ENCODE measurements at places on chromosomes 3 and 15.

DNA sequence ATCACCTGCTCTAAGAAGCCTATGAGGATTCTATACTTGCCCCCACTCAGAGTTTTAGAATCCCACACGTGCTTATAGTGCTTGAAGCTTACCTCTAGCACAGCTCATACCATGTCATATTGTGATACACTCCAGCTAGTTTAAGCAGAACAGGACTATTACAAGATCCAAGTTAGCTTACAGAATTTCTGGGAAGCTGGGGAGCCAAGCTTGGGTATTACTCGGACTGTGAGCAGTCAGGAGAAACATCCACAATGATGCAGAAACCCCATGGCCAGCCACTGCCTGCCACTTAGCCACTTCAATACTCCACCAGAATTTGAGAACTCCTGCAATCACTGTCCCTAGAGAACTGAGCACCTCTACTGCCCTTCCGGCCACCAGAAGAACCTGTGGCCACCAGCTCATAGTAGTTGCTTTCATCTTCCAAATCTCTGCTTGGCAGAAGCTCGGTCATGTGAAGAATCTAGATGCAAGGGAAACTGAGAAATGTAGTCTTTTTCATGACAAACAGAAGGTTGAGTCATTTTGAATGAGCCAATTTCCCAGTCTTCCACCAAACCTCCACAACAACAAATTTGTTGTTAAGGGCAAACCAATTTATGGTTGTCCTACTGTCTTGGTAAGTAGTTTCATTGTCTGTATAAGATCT, 27.7 kb upstream of the SSR3 start:
- peak; percentile 10 for DNase-seq

DNA sequence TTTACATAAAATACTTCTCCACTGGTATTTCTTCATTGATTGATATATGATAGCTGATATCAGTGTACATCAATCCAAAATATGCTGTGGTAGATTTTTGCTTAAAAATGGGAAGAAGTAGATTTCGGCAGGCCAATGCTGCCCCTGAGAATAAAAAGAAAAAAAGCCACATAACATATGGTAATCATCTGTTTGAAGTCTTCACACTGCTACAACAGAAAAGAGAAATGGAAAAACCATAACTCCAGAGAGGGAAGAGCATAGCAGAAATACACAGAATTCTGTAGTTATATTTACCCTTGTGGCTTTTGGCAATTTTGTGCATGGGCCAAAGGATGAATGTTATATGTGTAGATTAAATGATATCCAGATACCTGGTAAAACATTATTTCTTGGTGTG, 143.1 kb upstream of the KCNMB2 start:
- no peak for DNase-seq

- peak; percentile 51 for DNase-seq
Observed at GRCh38 chr3:186413615-186414415, 51.8 kb upstream of the DGKG start.

DNA sequence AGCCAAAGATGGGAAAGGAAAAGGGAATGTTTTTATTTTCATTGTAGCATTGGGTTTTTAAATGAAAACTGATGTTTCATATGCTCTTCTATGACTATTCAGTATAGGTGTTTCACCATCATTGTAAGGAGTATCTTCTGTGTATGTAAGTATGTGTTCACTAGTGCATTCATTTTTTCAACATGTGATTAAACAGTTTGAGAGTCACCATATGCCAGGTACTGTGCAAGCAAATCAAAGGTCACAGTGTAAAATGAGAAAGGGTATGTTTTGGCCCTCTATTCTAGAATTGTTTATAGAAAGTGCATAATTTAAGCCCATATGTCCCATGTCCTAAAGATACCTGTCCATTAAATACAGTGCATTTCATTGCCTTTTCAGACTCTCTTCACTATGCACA, 207.2 kb downstream of the ZBTB20 start:
- DNase-seq, result no peak

DNA sequence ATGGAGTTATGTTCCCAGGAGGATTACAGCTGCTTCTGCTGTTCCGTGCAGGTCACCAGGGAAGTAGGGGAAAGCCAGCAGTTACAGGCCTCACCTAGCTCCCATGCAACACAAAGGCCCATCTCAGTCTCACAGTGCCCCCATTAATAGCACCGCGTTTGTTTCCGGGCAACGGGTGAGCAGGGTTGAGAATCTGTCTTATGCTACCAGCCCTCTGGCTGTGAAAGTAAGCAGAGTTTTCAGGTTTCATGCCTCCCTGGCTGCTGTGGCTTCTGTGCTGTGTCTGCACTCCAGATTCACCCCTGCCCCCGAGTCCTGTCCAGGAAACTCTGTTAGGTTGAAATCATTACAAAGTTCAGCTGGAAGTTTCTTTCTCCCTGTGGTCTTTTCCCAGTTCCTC, 254.4 kb upstream of the GPR149 start:
- DNase-seq, result no peak

DNA sequence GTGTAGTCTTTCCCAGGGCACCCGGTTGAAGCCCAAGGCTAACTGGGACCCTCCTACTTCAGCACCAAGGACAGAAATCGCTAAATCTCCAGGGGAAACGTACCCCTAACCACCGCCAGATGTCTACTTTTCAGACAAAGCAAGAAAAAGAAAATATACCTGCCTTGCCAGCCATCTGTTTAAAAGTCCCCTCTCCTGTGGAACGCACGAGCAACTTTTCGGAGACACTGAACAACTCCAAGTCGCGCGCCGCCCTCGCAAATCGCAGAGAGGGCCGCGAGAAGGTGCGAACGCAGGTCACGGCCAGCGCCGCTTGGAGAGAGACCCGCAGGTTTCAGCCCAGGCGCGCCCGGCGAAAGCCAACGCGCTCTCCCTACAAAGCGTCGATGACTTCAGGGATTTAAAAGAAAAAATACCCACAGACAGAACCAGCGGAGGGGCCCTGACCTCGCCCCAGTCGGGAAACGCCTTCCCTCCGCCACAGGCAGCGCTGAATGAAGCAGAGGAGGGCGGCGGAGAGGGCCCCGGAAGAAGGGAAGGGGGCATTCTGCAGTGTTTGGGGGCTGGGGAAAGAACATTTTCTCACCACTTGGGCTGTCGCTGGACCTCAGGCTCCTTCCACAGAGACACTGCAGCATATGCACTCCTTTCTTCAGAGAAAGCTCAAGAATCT, 213.1 kb downstream of the FGF12 start:
- peak; percentile 6 for DNase-seq

GRCh38 chr15:38521316-38521715, 43.3 kb downstream of the RASGRP1 start:
- no peak for DNase-seq

- DNase-seq, result no peak
Observed at GRCh38 chr3:66107855-66108254, 69.1 kb upstream of the MAGI1 start.

GRCh38 chr3:189239616-189240015, 67.8 kb downstream of the TPRG1 start:
- no peak for DNase-seq

DNA sequence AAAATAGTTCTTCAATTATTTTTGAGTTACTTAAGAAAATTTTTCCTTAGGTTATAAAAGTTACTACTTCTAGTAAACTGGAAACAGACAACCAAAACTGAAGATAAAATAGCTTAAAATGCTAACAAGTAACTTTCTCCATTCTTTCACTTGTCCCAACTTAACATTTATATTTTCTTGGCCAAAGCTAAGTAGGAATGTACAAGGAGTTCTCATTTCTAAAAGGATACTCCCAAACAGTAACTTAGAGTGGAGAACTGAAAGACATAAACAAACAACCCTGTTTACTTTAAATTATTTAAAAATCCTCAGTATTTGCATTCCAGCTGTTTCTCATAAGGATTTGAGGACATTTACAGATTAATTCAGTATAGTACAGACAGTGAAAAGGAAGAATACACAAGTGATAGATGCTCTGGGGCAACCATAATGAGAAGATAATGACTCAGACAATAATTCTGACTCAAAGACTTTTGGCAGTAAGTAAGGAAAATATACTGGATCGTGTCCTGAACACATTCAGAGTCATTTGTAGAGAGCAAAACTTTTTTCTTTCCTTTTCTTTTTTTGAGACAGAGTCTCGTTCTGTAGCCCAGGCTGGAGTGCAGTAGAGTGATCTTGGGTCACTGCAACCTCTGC, 29.2 kb upstream of the ANXA2 start:
- DNase-seq, result no peak

- DNase-seq, result peak; percentile 73
Observed at GRCh38 chr3:30661098-30661873, 54.9 kb downstream of the TGFBR2 start.

- no peak for DNase-seq
Observed at GRCh38 chr3:94360987-94361386, 298.1 kb downstream of the NSUN3 start.

GRCh38 chr15:29952225-29952624, 130.0 kb upstream of the TJP1 start:
- no peak for DNase-seq

- no peak for DNase-seq
Observed at GRCh38 chr3:13706451-13706850, 157.5 kb downstream of the FBLN2 start.

DNA sequence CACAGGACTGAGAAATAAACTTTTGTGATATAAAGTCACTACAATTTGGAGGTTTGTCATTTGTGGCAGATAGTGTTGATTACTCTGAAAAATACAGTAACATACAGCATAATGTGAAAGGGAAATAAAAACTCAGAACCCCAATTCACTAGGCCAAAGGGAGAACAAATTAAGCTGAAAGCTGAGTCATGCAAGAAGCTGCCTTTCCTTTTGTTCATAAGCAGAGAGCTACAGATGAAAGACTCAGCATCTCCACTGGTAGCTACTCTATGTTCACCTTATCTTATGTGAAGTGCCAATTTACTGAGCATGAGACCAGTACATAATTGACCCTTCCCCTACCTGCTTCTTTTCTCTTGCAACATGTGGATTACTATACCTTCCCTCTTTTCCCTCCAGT, 19.3 kb upstream of the SLTM start:
- DNase-seq, result peak; percentile 24

DNA sequence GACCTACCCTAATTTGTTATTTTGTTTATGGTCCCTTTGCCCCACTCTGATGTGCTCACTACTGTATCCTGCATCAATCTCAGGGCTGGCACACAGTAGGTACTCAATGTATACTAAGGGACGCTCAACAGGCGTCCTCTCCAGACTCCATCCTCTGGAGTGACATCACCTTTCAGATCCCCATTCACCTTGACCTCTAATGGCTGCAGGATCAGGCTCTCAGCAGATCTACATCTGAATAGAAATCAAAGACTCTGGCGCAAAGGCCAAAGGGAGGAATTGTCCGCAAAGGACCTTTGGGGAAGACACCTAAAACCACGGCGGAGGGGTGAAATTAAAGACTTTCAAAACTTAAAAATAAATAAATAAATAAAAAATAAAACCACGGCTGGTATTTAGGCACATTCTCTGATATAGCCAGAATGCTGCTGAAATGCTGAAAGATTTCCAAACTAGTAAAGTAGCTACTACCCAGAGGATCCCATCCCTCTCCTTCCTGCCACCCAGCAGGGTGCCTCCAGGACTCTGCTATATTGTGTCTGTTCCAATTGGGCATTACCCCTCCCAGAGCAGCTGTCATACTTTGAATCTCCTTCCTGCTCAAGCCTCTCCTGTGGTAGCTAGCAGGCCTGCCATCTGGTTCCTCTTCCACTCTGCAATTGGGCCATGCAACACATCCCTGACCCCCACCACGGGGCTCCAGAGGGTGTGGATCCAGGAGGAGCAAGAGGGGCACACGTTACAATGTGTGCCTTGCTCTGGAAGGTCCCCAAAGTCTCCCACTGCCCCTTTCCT, 6.1 kb downstream of the SHF start:
- no peak for DNase-seq

DNA sequence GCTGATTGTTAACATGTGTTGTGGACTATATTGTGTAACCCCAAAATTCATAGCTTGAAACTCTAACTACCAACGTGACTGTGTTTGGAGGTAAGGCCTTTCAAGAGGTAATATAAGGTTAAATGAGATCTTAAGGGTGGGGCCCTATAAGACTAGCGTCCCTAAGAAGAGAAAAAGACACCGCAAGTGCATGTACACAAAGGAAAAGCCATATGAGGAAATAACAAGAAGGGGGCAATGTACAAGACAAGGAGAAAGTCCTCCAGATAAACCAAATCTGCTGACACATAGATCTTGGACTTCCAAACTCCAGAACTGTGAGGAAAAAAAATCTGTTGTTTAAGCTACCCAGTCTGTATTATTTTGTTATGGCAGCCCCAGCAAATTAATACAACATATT, 8.6 kb downstream of the DMXL2 start:
- DNase-seq, result no peak

GRCh38 chr15:40932649-40933516, 3.7 kb downstream of the DLL4 start:
- no peak for DNase-seq

DNA sequence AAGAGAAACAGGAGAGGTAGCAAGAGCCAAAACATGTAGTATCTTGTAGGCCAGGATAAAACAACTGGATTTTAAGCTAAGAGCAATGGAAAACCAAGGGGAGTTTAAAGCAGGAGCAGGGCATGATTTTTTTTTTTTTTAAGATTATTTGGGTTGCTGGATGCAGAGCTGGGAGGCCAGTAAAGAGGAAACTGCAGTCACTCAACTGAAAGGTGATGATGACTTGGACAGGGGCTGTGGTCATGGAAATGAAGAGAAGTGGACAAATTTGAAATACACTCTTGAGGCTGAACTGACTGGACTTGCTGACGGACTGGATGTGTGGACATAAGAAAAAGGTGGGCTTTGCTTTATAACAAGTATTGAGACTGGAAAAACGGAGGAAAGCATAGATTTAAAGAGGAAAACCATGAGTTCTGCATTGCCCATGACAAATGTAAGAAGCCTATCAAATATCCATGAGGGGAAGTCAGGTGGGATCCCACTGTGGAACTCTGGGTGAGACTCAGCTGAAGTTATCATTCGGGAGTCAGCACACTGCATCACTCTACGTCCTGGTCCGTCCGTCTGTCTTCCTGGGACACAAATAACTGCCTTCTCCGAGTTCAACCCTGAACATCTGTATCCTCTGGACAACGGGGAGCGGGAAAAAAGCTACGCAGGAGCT, 688 bp downstream of the XPC start:
- DNase-seq, result peak; percentile 20

GRCh38 chr3:94234177-94234788, 171.4 kb downstream of the NSUN3 start:
- DNase-seq, result peak; percentile 44

DNA sequence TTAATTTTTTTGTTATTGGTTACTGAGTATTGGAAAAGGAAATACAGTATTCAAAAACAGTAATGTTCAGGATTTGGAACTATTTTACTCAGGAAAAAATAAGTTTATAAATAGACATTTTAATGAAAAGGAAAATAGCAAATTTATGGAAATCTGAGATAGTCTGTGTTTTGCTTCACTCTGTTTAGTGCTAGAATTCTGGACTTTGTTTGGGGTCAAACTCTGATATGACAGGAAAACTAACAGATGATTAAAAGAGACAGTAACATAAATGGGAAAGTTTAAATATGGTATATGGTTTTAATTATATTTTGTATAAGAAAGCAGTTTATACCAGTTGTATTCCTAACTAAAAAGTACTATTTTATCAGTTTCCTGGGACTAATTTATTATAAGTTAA, 17.4 kb downstream of the SETD5 start:
- DNase-seq, result no peak

- peak; percentile 2 for DNase-seq
Observed at GRCh38 chr15:69164807-69165636, 4.6 kb downstream of the GLCE start.

GRCh38 chr15:25682340-25682739, 180.8 kb downstream of the ATP10A start:
- DNase-seq, result no peak

- no peak for DNase-seq
Observed at GRCh38 chr15:33959844-33960548, 8.3 kb upstream of the CHRM5 start.

GRCh38 chr3:119571688-119572087, 7.6 kb upstream of the ADPRH start:
- DNase-seq, result no peak

GRCh38 chr3:4408958-4409357, 58.1 kb downstream of the SUMF1 start:
- no peak for DNase-seq
